Large intestine (tissue), 12 donors: ENCODE measurements at places on chromosomes 1 and 21. TPM values are rescaled to one million over a fixed set of nuclear protein-coding genes. Genes with fewer than 3 reads are reported as not detected.
A peak's percentile ranks its signal among the peaks of the same experiment; 100 is the strongest.

GRCh38 chr1:39666772-39667171 is 5.1 kb downstream of the NT5C1A start:
- peaks cover 8% of the 10 kb centered on the region for H3K4me1 ChIP-seq
- no peaks in the 10 kb centered on the region for H3K36me3 ChIP-seq
- no peak for DNase-seq
- H3K4me3 ChIP-seq, result no peak overlapping the region
- peaks cover 53% of the 10 kb centered on the region for H3K27me3 ChIP-seq

GRCh38 chr1:39370602-39371001 is 120.8 kb upstream of the BMP8A start:
- no peaks in the 10 kb centered on the region for H3K27me3 ChIP-seq
- peak overlapping the region; percentile 39 for H3K27ac ChIP-seq
- no peak for DNase-seq
- no peaks in the 10 kb centered on the region for H3K4me1 ChIP-seq
- H3K36me3 ChIP-seq, result peaks cover 39% of the 10 kb centered on the region

RPE65 gene
- polyA plus RNA-seq, result 1.2 TPM

DNA sequence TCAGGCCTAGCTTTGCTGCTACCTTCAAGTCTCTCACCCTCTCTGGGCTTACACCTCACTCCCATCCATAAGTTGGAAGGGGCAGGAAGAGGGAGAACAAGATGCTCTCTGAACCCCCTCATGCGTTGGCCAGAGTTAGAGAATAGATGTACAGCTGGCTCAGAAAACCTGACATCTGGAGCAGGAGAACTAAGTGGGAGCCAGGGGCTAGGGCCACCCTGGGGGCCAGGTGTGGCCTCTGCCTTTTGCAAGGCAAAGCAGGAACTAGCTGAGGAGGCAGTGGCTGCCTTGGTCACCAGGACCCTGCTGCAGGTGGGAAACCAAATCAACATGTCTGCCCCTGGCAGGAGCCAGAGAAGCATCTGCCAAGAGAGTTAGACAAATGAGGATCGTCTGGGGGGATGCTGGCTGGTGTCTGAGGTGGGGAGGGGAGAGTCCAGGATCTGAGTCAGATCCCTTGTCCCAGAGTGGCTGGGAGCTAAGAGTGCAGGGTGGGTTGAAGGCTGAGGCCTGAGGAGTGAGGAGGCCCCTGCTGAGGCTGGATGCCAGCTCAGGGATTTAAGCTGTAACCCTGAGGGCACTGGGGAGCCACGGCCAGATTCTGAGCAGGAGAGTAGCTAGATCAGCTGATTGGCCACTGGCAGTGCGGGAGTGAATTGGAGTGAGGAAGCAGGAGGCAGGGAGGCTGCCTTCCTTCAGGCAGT is 115.0 kb downstream of the EPHB2 start:
- H3K4me1 ChIP-seq, result peaks cover 38% of the 10 kb centered on the region
- no peak for DNase-seq
- H3K27me3 ChIP-seq, result no peaks in the 10 kb centered on the region
- no peak overlapping the region for H3K27ac ChIP-seq
- peaks cover 2% of the 10 kb centered on the region for H3K36me3 ChIP-seq

- no peak for DNase-seq
- H3K4me1 ChIP-seq, result no peaks in the 10 kb centered on the region
- no peaks in the 10 kb centered on the region for H3K27me3 ChIP-seq
- H3K27ac ChIP-seq, result no peak overlapping the region
- H3K4me3 ChIP-seq, result no peak overlapping the region
These were observed 87.9 kb downstream of the RGS7 start for GRCh38 chr1:241269116-241269515.

GRCh38 chr1:241606544-241606943 is 33.6 kb downstream of the CHML start:
- H3K27ac ChIP-seq, result no peak overlapping the region
- H3K4me3 ChIP-seq, result no peak overlapping the region
- no peaks in the 10 kb centered on the region for H3K27me3 ChIP-seq

CRB1 gene
- polyA plus RNA-seq, result 0.28 TPM

GRCh38 chr21:14758849-14759248 is 212.7 kb upstream of the SAMSN1 start:
- no peak for DNase-seq
- no peaks in the 10 kb centered on the region for H3K27me3 ChIP-seq
- no peaks in the 10 kb centered on the region for H3K4me1 ChIP-seq
- no peaks in the 10 kb centered on the region for H3K36me3 ChIP-seq

CAMK1G gene
- 0.63 TPM for polyA plus RNA-seq

DNA sequence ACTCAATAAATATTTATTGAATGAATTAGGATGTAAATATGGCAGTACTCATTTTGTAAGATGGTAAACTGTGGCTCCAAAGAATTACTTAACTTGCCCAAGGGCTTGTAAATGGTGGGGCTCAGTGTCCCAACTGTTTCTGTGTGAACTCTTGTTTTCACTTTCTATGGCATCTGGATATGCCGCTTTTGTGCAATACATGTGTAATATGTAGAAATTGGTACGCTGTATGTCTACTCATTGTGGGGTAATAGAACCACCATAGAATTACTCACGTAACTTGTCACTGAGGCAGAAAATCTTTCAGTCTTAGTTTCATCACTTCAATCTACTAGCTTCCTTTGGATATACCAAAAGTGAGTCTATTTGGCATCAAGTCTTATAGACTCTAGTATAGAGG is 977 bp downstream of the PRPF3 start:
- peaks cover 21% of the 10 kb centered on the region for H3K36me3 ChIP-seq
- H3K27me3 ChIP-seq, result no peaks in the 10 kb centered on the region
- H3K27ac ChIP-seq, result no peak overlapping the region

GRCh38 chr1:225482421-225482950 is 54.6 kb upstream of the LBR start:
- no peak for DNase-seq
- no peak overlapping the region for H3K27ac ChIP-seq
- H3K4me3 ChIP-seq, result no peak overlapping the region
- no peaks in the 10 kb centered on the region for H3K36me3 ChIP-seq

DNA sequence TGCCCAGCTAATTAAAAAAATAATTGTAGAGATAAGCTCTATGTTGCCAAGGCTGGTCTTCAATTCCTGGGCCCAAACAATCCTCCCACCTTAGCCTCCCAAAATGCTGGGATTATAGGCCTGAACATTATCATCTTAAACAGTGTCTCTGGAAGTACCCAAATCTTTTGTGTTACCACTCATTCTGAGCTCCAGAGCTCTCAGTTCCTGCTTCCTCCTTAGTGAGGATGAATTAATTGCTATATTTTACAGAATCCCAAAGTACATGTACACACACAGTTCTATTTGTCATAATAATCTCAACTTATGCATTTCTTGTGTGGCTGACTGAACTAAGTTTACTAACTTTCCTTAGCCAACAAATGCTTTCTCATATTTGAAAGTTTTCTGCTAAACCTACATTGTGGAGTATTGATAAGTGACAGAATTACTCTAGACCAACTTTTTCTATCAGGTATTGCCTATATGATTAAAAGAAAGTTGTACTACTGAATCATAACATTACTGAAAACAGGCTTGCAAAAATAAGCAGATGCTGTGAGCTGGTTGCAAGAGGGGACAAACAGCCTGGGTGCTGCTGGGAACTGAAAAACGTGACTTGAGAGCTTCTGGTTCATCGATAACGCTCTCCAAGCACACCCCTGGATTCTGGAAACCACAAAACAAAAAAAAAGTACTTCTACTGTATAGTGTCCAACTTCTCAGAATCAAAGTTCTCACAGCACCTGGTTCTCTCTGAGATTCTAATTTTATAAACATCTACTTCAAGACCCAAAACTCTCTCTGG is 15.3 kb downstream of the VAV3 start:
- no peaks in the 10 kb centered on the region for H3K36me3 ChIP-seq
- H3K27ac ChIP-seq, result no peak overlapping the region
- H3K4me1 ChIP-seq, result no peaks in the 10 kb centered on the region
- H3K4me3 ChIP-seq, result no peak overlapping the region

DNA sequence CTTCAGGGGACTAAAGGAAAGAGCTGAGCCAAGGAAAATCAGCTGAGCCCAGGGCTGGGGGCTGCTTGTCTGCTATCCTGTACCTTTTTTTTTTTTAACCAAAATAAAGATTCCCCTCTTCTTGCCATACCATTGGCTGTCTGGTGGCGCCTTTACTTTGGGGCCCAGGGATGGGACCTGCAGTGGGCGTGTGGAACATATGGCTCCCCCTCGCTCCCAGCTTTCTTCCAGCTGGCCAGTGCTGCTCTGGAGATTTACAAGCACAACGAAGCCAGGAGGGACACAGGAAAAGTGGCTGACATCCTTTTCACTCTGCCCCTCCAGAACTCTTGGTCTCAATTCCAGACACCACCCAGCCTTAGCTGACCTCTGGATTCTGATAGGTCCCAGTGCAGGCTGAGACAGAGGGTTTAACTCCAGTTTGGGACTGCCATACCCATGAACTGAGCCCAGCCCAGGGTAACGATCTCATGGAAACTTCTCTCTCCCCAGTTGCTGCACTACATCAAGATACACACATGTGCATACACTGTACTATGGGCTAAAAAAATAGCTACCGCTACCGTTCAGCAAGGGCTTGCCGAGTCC is 5.4 kb upstream of the SFN start:
- peaks cover 23% of the 10 kb centered on the region for H3K4me1 ChIP-seq
- DNase-seq, result no peak
- peaks cover 25% of the 10 kb centered on the region for H3K36me3 ChIP-seq
- H3K27ac ChIP-seq, result no peak overlapping the region

GRCh38 chr1:245704765-245705164 is 550.0 kb downstream of the KIF26B start:
- no peaks in the 10 kb centered on the region for H3K4me1 ChIP-seq
- H3K27me3 ChIP-seq, result no peaks in the 10 kb centered on the region
- DNase-seq, result no peak
- H3K27ac ChIP-seq, result no peak overlapping the region
- no peaks in the 10 kb centered on the region for H3K36me3 ChIP-seq
- H3K4me3 ChIP-seq, result no peak overlapping the region

DNA sequence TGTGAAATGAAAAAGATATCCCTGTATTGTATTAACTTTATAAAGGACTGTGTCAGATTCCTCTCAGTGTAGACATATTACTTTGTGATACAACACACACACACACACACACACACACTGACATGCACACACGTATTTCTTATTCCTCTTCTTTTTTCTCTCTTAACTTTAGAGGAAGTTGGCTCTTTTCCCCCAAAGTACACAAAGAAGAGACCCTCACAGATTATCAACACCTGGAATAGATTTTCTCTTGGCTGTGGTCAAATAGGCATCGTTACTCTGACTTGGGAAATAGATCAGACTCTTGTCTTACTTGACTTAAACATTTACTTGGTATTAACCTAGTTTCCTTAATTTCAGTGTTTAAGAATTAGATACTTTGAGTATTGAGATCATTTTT is 792.8 kb downstream of the ADGRL2 start:
- H3K36me3 ChIP-seq, result no peaks in the 10 kb centered on the region
- H3K27me3 ChIP-seq, result no peaks in the 10 kb centered on the region
- no peak overlapping the region for H3K4me3 ChIP-seq

DNA sequence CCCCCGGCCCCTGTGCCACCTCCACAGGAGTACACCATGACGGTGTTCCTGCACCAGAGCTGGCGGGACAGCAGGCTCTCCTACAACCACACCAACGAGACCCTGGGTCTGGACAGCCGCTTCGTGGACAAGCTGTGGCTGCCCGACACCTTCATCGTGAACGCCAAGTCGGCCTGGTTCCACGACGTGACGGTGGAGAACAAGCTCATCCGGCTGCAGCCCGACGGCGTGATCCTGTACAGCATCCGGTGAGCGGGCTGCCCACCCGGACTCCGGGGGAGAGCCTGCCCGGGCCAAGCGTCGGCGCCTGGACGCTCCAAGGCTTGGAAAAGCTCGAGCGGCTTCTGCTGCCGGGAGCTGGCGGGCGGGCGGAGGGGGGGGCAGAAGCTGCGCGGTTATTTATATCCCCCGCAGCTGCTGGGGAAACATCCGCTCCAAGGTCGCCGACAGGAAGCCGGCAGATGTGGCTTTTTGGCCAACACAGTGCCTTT is 6.4 kb downstream of the GABRD start:
- peak; percentile 31 for DNase-seq
- no peak overlapping the region for H3K4me3 ChIP-seq
- peaks cover 5% of the 10 kb centered on the region for H3K4me1 ChIP-seq
- H3K36me3 ChIP-seq, result no peaks in the 10 kb centered on the region
- no peak overlapping the region for H3K27ac ChIP-seq

PEX11B gene
- 33.6 TPM for polyA plus RNA-seq

DNA sequence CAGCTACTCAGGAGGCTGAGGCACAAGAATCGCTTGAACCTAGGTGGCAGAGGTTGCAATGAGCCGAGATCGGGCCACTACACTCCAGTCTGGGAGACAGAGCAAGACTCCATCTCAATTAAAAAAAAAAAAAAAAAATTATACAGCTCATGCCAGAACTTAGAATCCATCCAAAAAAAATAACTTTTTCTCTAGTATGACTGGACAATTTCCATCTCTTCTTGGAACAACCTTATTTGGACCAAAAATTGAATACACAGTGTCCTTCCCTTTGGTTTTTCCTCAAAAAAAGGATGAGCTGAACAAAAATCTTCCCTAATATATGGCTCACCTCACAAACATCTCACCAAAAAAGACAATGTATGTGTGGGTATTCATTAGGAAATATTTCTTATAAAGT is 73.7 kb downstream of the TOR3A start:
- no peak for DNase-seq
- no peak overlapping the region for H3K27ac ChIP-seq
- H3K27me3 ChIP-seq, result no peaks in the 10 kb centered on the region
- peaks cover 16% of the 10 kb centered on the region for H3K4me1 ChIP-seq

DNA sequence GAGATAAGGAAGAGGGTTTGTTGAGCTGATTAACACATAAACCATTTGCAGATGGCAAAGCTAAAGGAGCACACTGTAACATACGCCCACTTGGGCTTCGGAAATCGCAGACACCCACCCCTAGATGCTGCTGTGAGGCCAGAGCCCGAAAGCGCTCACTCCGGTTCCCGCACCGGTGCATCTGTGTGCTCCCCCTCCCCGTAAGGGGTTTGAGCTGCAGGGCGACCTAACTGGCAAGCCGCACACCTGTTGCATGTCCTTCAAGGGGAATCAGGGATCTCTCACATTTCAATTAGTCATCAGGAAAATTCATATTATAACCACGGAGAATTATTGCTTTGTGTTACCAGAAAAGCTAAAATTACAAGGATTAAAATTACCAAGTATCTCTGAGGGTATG is 1.4 kb upstream of the CFH start:
- peaks cover 4% of the 10 kb centered on the region for H3K27me3 ChIP-seq
- no peak for DNase-seq
- H3K4me3 ChIP-seq, result no peak overlapping the region
- H3K27ac ChIP-seq, result no peak overlapping the region
- H3K36me3 ChIP-seq, result no peaks in the 10 kb centered on the region
